Ovary (tissue), 10 donors: ENCODE measurements at places on chromosomes 3 and 15. TPM values are rescaled to one million over a fixed set of nuclear protein-coding genes. Genes with fewer than 3 reads are reported as not detected.

CRYGS gene
- 1.8 TPM for total RNA-seq

TMEM207 gene
- not detected for total RNA-seq

WDR82 gene
- total RNA-seq, result 95.2 TPM

ACTRT3 gene
- total RNA-seq, result 0.34 TPM

DNA sequence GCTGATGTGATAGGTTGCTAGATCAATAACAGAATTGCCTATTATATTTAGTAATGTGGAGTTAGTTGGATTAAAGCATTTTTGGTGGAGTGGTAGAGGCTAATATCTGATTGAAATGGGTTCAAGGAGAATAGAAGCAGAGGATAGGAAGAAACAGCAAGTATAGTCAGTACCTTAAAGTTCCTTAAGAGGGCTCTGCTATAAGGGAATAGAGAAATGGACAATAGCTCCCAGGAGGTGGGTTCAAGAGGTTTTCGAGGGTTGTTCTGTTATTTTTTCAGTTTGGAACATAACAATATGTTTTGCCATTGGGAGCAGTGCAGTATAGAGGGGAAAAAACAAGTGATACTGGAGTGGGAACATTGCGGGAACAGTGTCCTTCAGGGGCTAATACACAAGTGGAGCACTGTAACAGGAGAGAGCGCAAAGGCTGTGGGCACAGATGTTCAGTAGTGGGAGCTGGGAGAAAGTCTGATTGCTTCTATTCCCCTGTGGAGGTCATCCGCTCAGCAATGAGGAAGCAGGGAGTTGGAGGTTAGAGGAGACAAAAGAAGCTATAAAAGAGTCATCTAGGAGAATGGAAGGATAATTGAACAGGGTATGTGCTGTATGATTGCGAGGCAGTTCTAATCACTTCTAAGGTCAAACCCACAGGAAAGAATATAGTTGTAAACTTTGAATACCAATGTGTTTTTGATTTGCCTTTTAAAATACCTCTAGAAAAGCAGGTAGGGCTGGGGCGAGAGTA is 3.3 kb downstream of the MRPS11 start:
- no peak for DNase-seq

DNA sequence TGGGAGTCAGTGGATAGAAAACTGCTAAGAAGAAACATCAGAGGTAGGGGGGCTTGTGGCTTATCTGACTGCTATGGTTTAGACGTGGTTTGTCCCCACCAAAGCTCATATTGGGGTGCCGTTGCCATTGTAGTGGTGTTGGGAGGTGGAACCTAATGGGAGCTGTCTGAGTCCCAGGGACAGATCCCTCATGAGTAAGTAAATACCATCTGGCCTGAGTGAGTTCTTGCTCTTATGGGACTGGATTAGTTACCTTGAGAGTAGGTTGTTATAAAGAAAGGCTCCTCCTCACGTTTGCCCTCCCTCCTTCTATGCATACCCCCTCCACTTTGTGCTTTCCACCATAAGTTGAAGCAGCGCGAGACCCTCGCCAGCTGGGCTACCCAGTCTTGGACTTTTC is 53.4 kb upstream of the VILL start:
- DNase-seq, result no peak

- no peak for DNase-seq
These were observed 88.1 kb downstream of the MBNL1 start for GRCh38 chr3:152356870-152357276.

GRCh38 chr15:85099195-85099803 is 117.6 kb downstream of the PDE8A start:
- DNase-seq, result no peak

- no peak for DNase-seq
These were observed 283.7 kb upstream of the PROK2 start for GRCh38 chr3:72068621-72069020.
